ENCODE measurements at places on chromosomes 5 and 9.

- DNase-seq: no peak
Measured at GRCh38 chr5:144329681-144330080, 159.0 kb downstream of the KCTD16 start.

DNA sequence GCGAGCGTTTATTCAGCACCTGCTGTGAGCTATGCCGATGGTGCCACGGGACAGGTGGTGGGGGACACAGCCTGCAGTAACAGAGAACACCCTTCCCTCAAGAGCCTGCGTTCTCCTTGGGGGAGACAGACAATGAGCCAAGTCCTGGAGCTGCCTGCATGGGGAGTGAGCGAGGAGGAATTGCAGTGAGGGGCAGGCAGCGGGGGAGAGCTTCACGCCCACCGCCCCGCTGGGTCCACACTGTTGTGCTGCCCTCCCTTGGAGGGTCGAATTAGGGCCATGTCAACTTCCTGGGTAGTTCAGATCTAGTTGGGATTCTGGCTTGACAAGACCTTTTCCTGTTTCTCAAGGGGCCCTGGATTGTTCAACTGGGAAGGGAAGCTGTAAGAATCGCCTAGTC lies 55.5 kb upstream of the N4BP3 start:
- no peak for DNase-seq

- no peak for DNase-seq
Measured at GRCh38 chr9:90469865-90470387, 172.7 kb downstream of the DIRAS2 start.

DNA sequence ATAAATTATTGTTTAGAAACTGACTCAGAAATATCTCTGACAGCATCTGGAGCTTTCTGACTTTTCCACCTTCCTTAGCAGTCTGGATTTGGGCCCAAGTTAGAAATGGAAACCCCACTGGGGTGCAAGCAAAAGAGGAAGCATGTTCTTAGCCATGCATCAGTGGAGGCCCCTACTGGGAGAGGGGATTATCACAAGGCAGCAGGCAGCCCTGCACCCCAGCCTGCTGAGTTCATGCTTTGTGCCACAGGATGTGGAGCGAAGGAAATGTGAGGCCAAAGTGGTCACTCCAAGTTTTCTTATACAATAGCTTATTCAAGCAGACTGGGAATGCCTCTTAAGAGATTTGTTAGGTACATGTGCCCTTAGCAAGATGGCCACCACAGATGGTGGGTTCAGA lies 146.5 kb upstream of the TLX3 start:
- no peak for DNase-seq

DNA sequence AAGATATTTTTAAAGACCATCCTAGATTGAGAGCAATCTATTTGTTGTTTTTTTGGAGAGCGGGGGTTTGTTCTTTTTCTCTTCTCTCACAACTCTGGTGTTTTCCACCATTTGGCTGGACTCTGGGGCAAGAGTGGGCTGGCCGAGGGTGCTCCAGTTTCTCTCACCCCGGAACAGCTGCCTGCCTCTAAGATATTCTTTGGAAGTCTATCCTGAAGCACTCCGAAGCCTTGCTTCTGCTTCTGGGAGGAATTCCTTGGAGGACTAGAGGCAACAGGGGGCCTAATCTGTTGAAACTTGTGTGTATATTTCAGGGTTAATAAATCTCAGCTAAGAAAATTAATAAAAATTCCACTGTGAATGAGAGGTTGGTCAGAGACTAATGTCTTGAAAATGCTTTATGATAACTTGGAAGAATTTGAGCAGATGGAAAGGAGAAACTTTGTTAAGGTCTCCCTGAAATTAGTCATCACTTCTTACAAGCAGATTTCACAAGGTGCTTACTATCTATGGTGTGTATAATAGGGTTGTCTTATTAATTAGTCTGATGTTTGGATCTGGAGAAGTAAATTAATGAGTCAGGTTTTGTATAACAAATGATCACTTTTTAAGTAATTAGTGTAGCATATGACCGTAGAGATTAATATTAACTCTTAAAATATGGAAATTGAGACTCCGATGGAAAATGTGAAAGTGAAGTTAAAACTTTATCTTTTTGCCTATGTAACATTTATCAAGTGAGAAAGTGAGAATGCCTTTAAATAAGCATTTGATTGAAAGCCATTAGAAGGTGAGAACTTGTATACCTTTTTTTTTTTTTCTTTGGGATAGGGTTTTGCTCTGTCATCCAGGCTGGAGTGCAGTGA lies 4.0 kb downstream of the MAN2A1 start:
- no peak for DNase-seq

GRCh38 chr9:132671620-132672412 lies 1.6 kb downstream of the GTF3C4 start:
- no peak for DNase-seq

- no peak for DNase-seq
Measured at GRCh38 chr9:95979446-95979845, 104.0 kb downstream of the ERCC6L2 start.

DNA sequence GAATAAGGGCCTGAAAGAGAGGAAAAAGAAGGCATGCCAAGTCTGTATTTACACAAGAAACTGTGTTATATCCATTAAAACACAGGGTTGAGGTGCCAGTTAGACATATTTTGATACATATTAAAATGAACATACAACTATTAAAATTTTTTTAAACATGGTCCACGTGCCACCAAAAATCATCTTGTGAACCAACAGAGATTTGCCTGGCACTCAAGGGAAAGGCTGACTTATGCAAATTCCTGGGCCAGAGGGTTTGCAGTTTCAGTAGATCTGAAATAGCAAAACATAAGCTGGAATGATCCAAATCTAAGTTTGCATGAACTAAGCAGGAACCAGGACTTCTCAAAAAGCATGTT lies 168.7 kb downstream of the SLIT3 start:
- no peak for DNase-seq

DNA sequence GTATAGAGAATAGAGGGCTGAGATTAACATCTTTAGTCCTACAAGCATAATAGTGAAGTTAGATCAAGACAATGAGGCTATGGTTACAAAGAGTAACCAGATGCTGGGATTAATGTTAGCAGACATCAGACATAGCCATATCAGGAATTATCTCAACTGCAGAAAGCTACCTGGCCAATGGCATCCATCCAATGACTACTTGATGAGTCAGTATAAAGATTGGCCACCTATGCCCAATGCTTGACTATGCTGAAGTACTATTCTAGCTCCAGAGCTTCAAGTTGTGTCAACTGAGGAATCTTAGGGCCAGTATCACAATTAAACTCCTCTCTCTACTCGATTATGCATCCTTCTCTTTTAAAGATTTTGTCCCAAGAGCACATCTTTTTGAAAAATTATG lies 541.4 kb downstream of the PRELID2 start:
- DNase-seq: no peak
